NCI-H1092 (cell line): ENCODE measurements at places on chromosomes 7 and 10.

GRCh38 chr7:82109288-82109687 is 334.3 kb downstream of the CACNA2D1 start:
- no peak for DNase-seq

DNA sequence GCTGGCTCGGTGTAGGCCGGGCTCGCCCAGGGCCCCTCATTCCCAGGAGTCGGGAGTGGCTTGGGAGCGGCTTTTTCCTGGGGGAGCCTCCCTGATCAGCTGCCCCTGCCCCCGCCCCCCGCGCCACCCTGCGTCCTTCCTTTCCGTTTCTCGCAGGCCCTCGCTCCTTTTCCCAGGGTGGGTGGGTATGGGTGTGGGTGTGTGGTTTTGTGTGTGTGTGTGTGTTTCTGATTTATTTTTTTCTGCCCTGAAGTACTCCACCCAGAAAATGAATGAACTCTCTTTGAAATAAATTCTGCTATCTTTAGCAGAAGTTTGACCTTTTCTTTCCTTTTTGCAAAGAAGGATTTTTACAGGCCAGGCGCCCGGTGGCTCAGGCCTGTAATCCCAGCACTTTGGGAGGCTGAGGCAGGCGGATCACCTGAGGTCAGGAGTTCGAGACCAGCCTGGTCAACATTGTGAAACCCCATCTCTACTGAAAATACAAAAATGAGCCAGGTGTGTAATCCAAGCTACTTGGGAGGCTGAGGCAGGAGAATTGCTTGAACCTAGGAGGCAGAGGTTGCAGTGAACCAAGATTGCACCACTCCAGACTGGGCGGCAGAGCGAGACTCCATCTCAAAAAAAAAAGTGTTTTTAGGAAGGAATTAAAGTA is 30.0 kb upstream of the AP5Z1 start:
- DNase-seq: no peak

GRCh38 chr10:112209684-112210131 is 26.1 kb upstream of the GPAM start:
- DNase-seq: no peak

- DNase-seq: peak; percentile 17
These were observed 53.6 kb upstream of the ZPBP start for GRCh38 chr7:50146692-50147091.

- DNase-seq: no peak
These were observed 39.5 kb upstream of the DGKI start for GRCh38 chr7:137886281-137886680.
